ENCODE measurements at places on chromosomes 3 and 15.

DNA sequence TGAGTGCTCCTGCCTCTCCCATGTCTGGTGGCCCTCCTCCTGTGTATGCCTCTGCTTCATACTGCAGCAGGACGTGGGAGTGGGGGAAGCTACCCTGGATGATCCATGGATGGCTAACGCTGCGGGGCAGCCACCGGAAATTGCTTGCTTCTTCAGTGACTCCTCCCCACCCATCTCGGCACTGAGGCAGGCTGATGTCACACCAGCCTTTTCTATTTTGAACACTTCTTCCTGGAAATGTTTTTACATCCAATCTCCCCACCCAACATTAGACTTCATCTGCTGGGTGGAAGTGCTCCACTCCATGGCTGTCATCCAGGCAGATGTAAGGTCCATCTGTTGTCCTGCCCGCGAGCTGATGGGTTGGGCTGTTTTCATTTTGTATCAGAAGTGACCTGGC, 58.9 kb upstream of the MUC13 start:
- no peak for DNase-seq

- DNase-seq: no peak
These were observed 162.5 kb upstream of the BFSP2 start for GRCh38 chr3:133237380-133237779.

DNA sequence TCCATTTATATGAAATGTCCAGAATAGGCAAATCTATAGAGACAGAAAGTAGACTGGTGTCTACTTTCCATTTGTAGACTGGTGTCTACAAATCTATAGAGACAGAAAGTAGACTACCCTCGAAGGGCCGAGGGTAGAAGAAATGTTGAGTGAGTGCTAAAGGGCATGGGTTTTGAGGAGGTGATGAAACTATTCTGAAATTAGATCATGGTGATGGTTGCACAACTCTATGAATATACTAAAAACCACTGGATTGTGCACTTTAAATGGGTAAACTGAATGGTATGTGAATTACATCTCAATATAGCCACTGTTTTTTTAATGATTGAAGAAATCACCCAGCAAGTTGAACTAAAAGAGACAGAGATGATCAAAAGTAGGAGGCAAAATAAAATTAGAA, 27.9 kb downstream of the TP53BP1 start:
- no peak for DNase-seq

DNA sequence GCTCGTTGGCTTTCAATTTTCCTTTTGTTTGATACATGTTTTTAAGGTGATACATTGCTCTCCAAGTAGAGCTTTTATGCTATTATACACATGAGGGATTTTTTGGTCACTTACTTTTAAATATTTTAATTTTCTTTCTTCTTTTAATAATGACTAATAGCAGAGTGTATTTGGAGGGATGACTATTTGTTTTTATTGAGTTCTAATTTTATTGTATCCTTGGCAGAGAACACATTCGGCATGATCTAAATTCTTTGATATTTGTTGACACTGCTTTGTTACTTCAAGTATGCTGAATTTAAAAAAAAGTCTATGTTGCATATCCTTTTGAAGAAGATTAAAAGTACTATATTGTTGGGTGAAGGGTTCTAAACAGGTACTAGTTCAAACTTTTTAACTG, 149.9 kb upstream of the PDZRN3 start:
- no peak for DNase-seq

GRCh38 chr3:146277953-146278631, 27.2 kb upstream of the PLSCR4 start:
- DNase-seq: no peak

DNA sequence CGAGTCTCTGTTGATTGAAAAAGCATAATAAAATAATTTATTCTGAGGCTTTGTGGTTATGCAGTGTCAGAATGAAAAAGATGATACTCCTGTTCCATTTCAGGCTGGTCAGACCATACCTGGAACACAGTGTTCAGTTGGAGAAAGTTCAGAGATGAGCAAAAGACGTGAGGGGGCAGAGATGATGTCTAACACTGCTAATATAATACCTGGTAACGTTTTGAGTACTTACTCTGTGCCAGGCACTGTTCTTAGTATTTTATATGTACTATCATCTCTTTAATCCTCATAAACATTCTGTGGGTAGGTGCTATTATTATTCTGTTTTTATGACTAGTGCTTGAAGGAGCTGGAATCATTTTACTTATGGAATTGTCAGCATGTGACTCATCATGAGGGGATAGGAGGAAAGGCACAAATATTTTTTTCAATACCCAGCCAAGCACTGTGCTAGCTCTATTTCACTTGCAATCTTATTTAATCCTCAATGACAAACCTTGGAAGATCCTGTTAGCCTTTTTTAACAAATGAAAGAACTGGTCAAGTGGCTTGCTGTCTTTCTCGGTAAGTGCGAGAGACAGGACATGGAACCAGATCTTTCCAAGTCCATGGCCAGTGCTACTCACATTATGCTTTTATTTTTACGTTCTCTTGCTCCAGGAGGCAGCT, 31.8 kb downstream of the IQGAP1 start:
- no peak for DNase-seq
